ENCODE measurements at places on chromosomes 13 and 19. TPM values are rescaled to one million over a fixed set of nuclear protein-coding genes. Genes with fewer than 3 reads are reported as not detected.

The GPR12 gene
- 34.8 TPM for total RNA-seq

GRCh38 chr13:51678420-51678819 lies 94.2 kb downstream of the WDFY2 start:
- DNase-seq = no peak

GRCh38 chr19:19032420-19033175 lies 719 bp downstream of the SUGP2 start:
- DNase-seq = peak; percentile 80

- no peak for DNase-seq
Observed at GRCh38 chr13:44237881-44238421, 135.7 kb upstream of the SERP2 start.

DNA sequence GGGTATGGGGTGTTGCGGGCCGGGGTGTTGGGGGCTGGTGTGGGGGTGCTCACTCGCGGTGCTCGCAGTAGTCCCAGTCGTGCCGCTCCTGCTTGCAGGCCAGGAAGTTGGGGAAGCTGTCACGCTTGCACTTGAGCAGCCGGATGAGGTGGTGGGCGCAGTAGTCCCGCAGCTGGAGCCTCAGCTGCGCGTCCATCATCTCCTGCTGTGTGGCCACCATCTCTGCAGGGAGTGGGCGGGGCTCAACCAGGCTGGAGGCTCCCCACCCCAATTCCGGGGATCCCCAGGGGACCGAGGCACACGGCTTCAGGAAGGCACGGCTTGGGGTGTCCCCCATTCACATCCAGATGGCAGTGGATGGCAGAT lies 5.2 kb downstream of the NDUFB7 start:
- no peak for DNase-seq
